ENCODE measurements at places on chromosomes 5 and 9.

- no peak for DNase-seq
Observed at GRCh38 chr5:159873680-159874079, 42.6 kb upstream of the ADRA1B start.

- no peak for DNase-seq
Observed at GRCh38 chr9:122332083-122332482, 38.7 kb upstream of the PTGS1 start.

- peak; percentile 61 for DNase-seq
Observed at GRCh38 chr9:18396102-18396728, 77.7 kb upstream of the ADAMTSL1 start.

DNA sequence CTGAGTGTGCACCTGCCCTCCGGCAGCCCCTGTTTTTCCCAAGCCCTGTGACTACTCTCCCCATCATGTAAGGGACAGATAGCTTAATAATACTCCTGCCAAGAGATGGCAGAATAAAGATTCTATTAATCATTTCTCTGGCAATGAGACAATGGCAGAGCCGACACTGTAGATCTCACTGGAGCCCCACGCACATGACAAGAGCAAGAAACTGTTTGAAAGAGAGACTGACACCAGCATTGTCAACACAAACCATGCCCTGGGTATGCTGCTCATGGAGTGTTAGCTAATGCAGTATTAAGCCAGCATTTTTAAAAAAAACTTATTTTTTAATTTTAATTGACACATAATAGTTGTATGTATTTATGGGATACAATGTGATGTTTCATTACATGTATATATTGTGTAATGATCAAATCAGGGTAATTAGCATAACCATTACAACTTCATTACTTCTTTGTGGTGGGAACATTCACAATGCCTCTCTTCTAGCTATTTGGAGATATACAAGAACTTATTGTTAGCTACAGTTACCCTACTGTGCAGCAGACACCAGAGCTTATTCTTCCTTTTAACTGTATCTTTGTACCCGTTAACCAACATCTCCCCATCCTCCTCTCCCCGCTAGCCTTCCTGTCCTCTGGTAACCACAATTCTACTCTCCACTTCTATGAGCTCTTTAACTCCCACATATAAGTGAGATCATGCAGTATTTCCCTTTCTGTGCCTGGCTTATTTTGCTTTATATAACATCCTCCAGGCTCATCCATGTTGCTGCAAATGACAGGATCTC lies 31.5 kb upstream of the SEMA4D start:
- DNase-seq: no peak

GRCh38 chr5:124580925-124581737 lies 165.3 kb downstream of the ZNF608 start:
- DNase-seq: peak; percentile 27

DNA sequence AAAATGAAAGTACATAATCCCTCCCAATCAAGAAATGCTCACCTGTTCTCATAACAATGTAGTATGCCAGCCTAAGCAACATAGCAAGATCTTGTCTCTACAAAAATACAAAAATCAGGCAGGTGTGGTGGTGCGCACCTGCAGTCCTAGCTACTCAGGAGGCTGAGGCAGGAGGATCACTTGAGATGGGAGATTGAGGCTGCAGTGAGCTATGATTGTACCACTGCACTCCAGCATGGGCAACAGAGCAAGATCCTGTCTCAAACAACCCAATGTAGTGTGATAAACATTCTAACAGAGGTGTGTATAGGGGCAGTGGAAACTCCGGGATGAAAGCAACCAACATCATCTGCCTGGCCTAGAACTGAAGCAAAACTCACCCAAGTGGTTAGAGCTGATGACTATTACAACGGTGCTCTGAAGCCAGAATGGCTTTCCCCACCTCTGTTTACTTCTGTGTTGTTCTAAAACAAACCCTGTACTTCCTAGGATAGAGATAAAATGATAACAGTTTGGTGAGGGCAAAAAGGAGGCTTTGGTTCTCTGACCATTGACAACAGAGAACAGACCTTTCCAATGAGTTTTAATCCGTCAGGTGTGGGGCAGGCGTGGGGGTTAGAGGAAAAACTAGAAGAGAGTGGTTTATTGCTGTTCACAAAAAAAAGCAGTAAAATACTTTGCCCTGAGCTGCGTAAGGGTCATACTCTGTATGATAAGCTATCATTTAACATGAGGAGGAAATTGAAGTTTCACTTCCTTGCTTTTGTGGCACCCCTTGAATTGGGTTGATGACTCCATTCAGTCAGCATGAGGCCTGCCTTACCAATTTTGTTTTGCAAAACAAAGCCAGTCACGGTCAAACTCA lies 18.9 kb downstream of the WNT8A start:
- no peak for DNase-seq

GRCh38 chr9:38315085-38315595 lies 77.4 kb upstream of the ALDH1B1 start:
- DNase-seq: no peak

GRCh38 chr5:95142145-95142544 lies 142.7 kb downstream of the MCTP1 start:
- DNase-seq: no peak

DNA sequence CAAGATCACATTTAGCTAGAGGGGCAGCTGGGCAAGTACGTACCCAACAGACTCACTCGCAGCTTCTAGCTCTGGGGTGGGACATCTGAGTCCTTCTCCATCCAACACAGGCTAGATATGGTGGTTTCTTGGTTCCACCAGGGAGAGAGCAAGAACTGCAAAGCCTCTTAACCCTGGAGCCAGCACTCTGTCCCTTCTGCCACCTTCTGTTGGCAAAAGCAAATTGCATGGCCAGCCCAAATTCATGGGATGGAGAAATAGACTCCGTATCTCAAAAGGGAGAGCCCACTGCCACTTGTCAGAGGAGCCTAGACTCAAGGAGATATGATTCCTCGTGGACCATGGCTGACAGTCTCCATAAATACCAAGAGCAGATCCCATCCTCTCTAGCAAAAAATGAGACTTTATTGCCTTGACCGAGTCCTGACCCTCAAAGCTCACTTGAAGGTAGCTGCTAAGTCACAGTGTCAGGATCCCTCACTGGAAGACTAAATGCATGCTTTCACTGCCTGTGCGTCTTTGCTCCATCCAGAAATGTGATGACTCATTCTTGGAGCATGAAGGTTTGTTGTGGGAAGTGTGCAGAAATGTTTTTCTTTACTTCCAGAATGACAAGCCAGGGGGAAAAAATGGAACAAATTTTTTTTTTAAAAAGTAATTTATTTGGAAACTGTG lies 28.8 kb upstream of the ROR2 start:
- DNase-seq: peak; percentile 93

Measured in choroid plexus epithelial cell (primary cell).